ENCODE measurements at places on chromosomes 5 and 9.

GRCh38 chr5:108141676-108142075 lies 240.2 kb downstream of the FBXL17 start:
- DNase-seq = no peak

GRCh38 chr9:129596541-129597331 lies 24.2 kb downstream of the C9orf50 start:
- peak; percentile 69 for DNase-seq

- no peak for DNase-seq
Measured at GRCh38 chr9:89377411-89377810, 59.1 kb downstream of the SECISBP2 start.

GRCh38 chr5:89628876-89629635 lies 746.1 kb upstream of the MEF2C start:
- DNase-seq = peak; percentile 12

DNA sequence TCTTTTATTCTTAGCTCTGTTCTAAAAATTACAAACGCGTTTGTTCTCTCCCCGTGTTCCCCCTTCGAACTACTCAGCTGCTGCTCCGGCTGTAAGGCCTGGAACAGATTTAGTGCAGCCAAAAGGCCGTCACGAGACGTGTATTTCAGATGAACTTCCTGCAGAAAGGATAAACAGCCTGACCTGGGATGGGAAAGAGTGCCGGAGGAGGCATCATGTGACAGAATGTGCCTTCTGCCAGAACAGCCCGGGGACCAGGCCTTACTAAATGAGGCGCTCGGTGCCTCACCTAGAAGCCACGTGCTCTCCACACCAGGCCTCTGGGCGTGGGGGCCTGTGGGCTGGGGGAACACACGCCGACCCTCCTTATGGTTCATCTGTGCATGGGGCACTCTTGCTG lies 94.7 kb downstream of the PPARGC1B start:
- no peak for DNase-seq

- no peak for DNase-seq
Measured at GRCh38 chr9:134134949-134135342, 936 bp upstream of the WDR5 start.

GRCh38 chr5:127031863-127032232 lies 1.5 kb upstream of the MARCHF3 start:
- peak; percentile 25 for DNase-seq

GRCh38 chr9:21817176-21817575 lies 14.7 kb downstream of the MTAP start:
- peak; percentile 97 for DNase-seq

- DNase-seq = no peak
Measured at GRCh38 chr9:21080793-21081192, 3.1 kb upstream of the IFNB1 start.

DNA sequence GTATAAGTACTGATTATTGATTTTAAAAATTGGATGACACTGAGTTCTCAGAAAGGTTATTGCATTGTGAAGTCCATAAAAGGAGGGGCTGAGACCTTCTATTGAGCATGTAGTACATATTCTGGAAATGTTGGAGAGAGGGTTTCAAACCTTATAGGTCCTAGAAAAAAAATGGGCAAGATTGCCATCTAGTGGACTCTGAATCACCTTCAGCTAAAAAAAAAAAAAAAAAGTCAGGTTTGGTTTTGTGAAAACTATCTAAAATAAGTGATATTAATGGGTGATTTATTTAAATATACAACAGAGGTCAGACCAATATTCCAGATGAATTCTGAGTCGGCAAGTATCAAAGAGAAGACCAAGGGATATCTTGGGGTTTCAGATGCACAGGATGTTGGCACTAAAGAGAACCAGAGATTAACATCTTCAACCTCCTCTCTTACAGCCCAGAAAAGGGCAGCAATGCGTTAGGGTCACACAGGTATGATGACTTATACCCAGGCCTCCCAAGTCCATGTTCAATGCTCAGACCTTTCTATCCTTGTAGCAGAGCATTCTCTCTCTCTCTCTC lies 109.8 kb upstream of the NMUR2 start:
- peak; percentile 24 for DNase-seq

DNA sequence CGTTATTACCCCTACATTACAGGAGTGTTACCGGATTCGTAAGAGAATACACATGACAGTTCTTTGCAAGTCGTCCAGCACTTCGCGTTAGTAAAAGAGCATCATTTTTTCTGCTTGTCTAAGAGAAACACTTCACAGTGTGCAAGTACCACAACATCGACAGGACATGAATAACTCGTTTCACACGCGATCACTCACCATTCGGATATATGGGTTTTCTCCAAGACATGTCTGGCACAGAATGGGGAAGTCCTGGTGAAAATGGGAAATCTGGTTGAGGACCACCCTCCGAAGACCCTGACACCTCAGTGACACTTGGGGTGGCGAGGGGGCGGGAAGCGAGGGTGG lies 642 bp downstream of the RBM22 start:
- DNase-seq = no peak

DNA sequence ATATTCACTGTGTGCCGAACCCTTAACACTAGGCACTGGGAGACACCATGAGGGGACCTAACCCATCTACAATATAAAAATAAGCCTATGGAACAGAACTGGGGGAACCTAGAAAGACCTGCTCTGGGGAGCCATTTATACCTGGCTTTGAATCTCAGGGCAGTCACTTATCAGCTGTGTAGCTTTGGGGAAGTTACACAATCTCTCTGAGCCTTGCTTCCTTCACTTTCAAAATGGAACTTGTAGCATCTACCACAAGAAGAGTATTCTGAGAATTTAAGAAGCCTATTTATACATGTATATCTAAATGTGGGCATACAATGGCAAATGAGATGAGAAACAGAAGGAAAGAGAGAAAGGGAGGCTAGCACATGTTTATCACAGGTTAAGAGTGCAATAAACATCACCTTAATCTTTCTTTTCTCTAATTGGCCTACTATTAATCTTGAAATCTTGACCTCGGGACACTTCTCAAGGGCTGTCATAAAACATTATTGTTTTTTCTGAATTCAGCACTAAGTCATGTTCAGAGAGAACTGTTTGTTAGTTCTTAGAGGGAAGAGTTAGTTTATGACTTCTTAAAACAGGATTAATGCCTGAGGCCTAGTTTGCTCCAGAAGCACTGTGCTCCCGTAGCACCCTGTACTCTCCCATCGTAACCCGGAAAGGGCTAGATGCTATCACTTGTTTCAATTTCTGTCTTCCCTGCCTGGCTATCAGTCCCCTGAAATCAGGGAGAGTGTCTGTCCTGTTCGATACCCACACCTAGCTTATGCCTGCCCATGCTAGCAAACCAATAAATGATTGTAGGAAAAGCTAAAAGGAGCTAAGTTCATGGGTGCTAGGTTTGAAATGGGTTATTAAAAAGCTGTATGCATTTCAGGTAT lies 606.4 kb upstream of the CLINT1 start:
- DNase-seq = no peak

- DNase-seq = no peak
Measured at GRCh38 chr5:141814064-141814964, 63.9 kb downstream of the PCDH1 start.

GRCh38 chr5:98975223-98975622 lies 46.4 kb upstream of the CHD1 start:
- no peak for DNase-seq

DNA sequence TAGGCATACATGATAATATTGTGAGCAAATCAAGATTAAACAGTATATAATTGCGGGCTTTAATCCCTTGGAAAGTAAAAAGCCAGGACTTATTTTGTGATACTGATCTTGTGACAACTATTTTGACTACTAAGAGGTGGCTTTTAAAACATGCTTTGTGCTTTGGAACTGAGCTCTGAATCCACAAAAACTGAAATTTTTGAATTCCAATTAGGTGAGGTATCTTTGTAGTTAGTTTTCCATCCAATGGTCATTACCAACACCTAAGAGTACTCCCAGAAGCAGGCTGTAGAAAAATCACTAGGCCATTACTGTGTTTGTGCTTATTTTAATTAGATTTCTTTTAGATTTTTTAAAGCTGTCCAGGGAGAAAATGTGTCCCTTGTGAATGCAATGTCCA lies 559.5 kb upstream of the WWC1 start:
- peak; percentile 48 for DNase-seq

GRCh38 chr5:19960451-19960850 lies 27.5 kb downstream of the CDH18 start:
- no peak for DNase-seq

DNA sequence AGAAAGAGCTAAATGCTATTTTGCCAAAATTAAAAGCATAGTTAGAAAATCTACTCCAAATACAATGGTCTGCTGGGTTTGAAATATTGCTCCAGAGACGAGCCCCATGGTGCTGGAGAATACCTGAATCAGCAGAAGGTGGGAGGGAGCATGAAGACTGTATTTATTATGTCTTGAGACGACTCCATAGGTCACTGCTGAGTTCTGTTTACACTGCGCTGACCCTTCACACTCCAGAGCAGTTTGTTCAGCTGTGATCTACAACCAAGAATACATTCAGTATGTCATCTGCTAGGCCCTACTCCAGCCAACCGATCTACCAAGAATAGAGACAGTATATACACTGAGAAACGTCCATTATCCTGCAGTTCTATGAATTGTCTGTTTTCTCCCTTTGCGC lies 150.5 kb downstream of the TLE1 start:
- DNase-seq = no peak

GRCh38 chr5:112784726-112785125 lies 47.0 kb downstream of the APC start:
- DNase-seq = peak; percentile 70

GRCh38 chr5:5025774-5026408 lies 114.2 kb upstream of the ADAMTS16 start:
- peak; percentile 11 for DNase-seq

- DNase-seq = peak; percentile 47
Measured at GRCh38 chr9:35114840-35115628, 628 bp downstream of the ATOSB start.

- DNase-seq = peak; percentile 35
Measured at GRCh38 chr9:137021979-137022661, 5.9 kb downstream of the ABCA2 start.

DNA sequence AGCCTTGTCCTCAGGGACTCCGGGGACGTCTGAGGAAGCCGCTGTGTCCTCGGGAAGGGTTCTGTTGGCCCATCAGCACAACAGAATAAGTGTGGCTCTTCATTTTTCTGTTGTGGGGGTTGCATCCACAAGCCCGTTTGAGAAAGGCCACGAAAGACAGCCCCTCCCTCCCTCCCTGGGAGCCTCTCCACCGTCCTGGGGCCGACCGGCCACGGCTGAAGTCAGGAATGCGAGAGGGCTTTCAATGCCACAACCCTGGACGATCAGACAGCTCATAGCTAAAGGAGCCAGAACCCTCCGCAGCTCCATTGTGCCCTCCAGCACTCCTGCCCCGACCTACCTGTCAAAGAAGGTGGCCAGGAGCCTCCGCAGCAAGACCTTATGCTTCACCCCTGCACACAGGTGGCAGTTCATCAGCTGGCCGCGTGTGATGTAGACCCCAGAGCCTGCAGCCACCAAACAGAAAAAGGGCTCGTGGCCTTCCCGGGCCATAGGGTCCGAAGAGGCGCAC lies 52.4 kb upstream of the UBAC1 start:
- no peak for DNase-seq

DNA sequence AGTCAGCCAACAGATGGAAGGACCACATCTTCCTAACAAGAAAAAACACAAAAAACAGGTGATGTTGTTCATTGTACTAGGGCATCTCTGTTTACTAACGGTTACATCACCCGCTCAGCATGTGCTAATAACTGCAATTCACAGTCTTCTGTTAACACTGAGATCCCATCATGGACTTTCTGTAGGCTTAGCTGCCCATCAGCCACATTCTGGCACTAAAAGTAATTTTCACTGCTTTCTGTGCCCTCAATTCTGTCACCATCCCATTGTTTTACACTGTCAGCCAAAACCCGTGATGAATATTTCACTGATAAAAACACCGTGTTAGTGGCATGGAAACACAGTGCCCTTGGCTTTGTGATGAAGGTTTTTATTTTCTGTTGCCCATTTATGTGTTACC lies 64.6 kb downstream of the CAST start:
- no peak for DNase-seq

- peak; percentile 66 for DNase-seq
Measured at GRCh38 chr5:74303578-74303977, 336.9 kb downstream of the ENC1 start.

DNA sequence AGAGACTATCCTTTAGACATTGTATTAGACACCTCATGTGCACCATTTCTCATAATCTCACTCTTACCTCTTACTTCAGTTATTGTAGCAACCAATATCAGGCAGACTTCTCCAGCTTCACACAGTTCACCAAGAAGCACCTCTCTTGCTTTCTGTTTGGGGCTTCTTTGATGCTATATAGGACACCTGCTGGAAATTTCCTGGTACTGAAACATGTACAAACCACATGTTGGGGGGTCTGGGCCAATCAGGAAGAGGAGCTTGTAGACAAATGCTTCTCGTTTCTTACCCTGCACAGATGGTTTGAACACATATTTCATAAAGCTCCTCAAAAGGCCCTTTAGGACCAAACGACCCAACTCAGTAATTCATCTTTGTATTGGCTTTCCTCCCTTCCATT lies 212.1 kb downstream of the IZUMO3 start:
- DNase-seq = no peak

Measured in AG10803 (cell line).